CD4-positive, alpha-beta T cell treated with Interleukin-4 for 1 hour (primary cell): ENCODE measurements at places on chromosomes 12 and 14.

GRCh38 chr12:122265886-122266229, 436 bp downstream of the VPS33A start:
- DNase-seq, result no peak

DNA sequence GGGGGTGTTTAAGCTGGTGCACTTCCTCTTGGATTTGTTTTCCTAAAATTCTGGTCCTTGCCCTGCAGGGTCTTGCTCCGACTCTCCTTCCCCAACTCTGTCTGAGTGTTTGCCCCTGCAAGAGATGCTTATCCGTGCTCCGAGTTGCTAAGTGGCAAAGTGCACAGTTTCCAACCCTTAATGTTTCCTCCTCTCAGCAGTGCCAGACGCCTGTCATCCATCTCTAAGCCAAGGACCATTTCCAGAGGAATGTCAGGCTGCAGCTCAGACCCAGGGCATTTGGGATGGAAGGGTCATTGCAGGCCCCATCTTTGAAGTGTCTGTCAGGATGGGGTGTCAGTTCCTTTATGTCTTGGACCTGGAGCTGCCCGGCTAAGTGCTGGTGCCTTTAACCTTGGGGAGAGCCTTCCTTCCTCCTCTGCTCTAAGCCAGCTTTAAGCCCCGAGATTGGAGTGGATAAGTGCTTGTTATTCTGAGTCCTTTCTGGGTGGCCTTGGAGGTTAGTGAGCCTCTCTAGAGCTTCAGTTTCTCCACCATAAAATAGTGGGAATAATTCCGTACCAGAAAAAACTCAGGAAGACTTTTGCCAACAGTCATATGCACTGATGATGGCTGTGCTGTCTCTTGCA, 15.0 kb downstream of the WNT5B start:
- DNase-seq, result no peak

GRCh38 chr12:29505122-29505521, 7.6 kb upstream of the OVCH1 start:
- DNase-seq, result no peak

GRCh38 chr14:60621386-60621785, 27.9 kb downstream of the SIX1 start:
- DNase-seq, result no peak

GRCh38 chr12:94309373-94309772, 150.3 kb downstream of the CEP83 start:
- DNase-seq, result no peak

DNA sequence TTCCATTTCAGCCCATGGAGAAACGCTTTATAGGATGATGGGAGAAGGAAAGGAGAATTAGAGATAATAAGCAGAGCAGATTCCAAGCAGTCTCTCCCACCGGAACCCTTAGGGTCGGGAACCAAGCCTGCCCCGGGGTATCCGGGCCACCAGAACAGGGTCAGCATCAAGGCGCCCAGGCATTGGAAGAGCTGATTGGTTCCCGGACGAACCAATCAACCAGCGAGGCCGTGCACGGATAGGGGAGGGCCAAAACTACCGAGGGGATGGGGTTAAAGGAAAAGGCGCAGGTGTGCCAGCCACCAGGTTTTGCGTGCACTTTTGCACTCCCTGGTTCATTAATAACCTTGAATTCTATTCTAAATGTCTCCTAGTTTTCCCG, 1.7 kb downstream of the PPM1H start:
- no peak for DNase-seq

- no peak for DNase-seq
Observed at GRCh38 chr12:33588725-33589405, 149.2 kb upstream of the SYT10 start.

GRCh38 chr14:58108717-58109116, 43.3 kb downstream of the ARMH4 start:
- no peak for DNase-seq

GRCh38 chr12:11067514-11067913, 5.4 kb upstream of the TAS2R46 start:
- no peak for DNase-seq

GRCh38 chr14:59630288-59630963, 53.8 kb upstream of the CCDC175 start:
- no peak for DNase-seq

DNA sequence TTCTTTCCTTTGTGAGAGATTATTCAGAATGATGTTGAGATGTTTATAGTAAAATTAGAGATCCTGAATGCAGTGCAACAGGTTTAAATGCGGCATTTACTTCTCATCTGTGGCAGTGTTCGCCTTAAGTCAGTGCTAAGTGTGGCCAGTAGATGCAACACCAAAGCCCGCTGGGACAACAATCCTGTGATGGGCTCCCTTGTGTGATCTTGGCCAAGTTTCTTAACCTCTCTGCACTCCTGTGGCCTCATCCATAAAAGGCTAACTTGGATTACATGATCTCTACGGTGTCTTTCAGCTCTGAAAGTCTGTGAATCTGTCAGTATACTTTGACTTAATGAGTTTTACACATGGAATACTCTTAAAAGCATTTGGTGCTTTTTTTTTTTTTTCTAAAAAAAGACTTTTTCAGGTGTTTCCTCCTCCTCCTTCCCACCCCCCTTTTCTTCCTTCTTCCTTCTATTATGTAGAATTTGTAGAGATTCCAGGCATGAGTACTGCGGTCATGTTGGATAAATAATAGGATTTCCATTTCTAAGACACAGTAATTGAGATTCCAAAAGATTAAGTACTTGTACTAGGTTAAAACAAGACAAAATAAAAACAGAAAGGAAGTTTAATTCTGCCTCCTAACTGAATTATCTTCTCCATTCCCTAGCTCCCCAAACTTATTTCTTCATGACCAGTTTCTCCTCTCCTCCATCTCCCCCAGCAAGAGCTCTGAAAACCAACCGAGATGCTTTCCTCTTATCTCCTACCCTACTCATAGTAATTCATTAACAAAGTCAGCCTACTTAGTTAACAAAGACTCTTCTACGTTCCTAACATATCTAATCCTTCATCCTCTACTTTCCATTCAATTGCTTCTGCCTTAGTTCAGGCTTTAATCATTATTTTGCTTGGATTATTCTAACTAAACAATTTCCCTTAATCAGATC, 42.2 kb upstream of the NAV3 start:
- no peak for DNase-seq

DNA sequence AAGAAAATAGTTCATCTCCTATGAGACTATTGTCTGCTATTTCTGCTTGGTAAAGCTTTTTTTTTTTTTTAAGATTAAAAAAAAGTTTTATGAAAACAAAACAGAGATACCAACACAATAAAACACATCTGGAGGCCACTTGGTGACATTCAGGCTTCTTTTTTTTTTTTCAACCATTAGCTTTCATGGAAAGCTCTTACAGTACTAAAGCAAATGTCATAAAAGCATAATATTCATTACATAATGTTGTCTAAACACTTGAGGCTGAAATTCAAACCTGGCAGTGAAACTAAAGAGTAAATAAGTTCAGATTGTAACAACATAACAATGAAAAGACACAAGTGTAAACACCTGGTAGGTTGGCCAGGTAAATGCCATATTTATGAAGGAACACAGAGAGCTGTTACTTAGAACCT, 14.7 kb downstream of the PRICKLE1 start:
- DNase-seq, result no peak

GRCh38 chr12:103518899-103519298, 23.1 kb upstream of the C12orf42 start:
- DNase-seq, result no peak

- DNase-seq, result no peak
Observed at GRCh38 chr12:29614694-29615325, 117.3 kb upstream of the OVCH1 start.

GRCh38 chr12:34397591-34398365, 375.5 kb downstream of the ALG10 start:
- no peak for DNase-seq

DNA sequence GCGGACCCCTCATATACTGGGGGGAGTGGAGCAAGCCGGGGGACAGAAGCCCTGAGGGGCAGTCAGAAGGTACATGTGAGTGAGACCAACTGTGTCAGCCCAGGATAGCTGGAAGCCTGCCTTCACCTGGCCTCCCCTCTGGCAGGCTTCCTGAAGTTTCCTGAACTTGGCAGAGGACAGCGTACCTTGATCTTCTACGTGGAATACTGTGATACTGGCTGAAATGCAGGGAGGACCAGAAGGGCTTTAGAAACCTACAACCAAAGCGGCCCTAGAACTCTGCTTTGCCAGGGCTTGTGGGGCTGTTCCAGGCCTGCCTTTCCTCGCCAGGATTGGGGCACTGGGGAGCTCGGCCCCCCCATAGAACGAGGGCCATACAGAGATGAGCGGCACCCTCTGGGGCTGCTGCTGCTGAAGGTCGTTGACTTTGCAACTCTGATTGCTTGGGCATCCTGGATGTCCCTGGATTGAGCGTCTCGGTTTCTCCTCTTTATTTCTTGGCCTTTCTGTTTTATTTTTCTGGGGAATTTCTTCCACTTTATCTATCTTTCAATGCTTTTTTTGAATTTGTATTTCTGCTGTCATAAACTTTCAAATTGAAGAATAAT, 66.5 kb downstream of the SLC25A47 start:
- no peak for DNase-seq

DNA sequence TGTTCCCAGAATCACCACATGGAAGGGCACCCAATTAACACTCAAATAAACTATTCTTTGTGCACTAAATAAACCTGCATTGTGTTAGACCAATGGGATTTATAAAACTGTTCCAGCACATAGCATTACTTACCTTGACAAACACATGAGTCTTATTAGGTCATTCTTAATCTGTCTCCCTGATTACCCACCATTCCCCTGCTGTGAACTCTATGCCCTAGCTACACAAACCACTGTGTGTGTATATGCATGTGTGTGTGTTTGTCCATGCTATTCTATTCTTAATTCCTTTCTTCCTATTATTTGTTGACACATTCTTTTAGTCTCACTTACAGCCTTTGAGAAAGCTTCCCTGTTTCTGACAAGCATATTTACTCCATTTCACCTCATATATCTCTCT, 303.6 kb upstream of the GARIN6 start:
- no peak for DNase-seq

DNA sequence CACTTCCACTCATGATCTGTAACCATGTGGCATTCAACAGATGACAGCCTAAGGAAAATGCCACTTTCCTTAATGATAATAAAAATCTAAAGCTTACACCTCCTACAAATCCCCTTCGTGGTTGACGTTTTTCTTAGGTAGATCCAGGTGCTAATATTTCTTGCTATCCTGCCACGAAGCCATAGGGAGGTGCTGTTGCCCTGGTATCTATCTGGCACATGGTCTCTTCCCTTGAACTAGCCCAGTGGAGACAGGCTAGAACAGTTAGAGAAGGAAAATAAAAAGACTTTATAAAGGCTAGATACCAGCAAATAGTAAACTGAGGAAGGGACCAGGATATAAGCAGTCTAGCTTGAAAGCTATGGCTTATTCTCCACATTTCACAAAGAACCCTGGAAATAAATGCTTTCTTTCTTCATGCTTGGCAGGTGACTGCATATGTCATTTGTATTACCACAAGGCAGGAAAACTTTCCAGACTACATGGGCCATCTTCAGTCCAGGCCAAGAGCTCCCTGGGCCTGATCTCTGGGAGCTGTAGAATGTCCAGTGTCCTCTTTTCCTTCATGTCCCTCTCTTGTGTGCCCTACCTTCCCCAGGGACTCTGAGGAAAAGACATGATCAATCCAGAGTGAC, 15.3 kb downstream of the SPIC start:
- DNase-seq, result no peak

- peak; percentile 97 for DNase-seq
Observed at GRCh38 chr14:89954070-89955021, at the start of gene EFCAB11. TSS of gene EFCAB11 (minus strand) at chr14:89954730. CDS start at chr14:89954660, 70 bp downstream.

DNA sequence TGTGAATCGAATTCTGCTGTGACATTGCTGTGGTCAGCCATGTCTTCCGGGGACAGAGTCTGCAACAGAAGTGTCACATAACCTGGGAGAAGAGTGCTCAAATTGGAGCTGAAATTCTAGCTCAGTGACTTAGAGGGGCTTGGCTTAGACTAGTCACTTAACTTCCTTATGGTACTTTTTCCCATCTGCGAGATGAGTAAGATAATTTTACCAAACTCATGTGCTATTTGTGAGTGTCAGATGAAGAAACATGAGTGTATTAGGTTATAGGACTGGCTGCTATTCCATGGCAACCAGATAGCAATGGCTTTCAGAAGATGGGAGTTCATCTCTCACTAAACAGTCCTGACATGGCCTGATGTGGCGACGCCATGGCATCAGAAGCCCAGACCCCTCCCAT, 104.1 kb downstream of the CHST11 start:
- no peak for DNase-seq

GRCh38 chr14:100692256-100692655, 34.4 kb upstream of the DLK1 start:
- DNase-seq, result no peak

GRCh38 chr14:36751920-36752319, 90.3 kb downstream of the PAX9 start:
- no peak for DNase-seq

GRCh38 chr14:93895023-93895604, 32.0 kb upstream of the FAM181A start:
- DNase-seq, result no peak

DNA sequence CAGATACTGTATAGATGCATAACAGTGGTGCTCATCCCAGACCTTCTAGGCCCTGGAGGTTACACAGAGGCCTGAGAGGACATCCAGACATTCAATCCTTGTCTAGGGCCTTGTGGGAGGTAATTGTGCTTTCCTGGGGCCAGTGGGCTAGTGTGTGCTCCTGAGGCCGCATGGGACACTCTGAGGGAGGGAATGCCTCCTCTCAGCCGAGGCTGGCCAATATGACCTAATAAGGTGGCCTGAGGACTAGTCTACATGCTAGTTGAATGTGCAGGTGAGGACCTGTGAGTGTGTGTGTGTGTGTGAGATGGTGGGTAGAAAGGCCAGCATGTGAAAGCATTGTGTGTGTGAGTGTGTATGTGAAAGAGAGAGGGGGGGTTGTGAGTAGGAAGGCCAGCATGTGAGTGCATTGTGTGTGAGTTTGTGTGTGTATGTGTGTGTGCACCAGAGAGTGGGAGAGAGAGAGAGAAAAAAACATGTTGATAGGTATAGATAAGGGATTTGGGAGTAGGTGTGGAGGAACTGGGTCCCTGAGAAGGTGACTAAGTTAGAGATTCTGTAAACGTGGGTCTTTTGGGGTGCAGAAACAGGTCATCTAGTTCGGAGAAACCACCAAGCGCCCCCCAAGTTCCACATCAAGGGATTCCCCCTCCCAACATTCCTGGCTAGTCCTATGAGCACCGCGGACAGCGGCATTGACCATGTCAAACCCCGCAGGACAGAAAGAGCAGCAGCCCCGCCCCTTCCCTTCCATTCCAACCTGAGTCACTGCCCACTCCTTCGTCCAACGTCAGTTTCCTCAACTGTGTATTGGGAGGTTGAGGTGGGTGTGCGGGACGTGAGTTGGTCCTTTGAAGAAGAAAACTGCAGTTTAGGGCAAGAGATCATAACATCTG, 9.7 kb upstream of the KRT81 start:
- no peak for DNase-seq

DNA sequence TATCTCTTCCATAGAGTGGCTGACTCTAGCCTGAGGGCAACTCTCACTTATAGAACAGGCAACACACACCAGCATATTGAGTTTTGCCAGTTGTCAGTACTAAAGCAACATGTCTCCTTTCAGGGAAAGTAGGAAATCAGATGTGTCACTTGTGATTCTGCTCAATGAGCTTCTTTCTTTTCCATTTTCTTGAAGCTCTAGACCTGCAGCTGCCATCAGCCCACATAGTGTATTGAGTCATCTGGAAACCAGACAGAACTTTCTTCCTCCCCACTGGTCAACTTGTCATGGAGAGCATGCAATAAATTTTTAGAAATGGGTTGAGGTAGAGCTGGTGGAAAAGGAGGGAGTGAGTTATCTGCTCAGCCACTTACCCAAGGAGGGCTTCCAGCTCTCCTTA, 209.0 kb upstream of the PLEKHG7 start:
- no peak for DNase-seq

GRCh38 chr12:8065991-8066594, at the start of gene C3AR1:
TSS of gene C3AR1 (minus strand) at chr12:8066359. CDS start at chr12:8060185, 6,174 bp downstream.
- peak; percentile 79 for DNase-seq
